ENCODE measurements at places on chromosomes 3 and 15.

DNA sequence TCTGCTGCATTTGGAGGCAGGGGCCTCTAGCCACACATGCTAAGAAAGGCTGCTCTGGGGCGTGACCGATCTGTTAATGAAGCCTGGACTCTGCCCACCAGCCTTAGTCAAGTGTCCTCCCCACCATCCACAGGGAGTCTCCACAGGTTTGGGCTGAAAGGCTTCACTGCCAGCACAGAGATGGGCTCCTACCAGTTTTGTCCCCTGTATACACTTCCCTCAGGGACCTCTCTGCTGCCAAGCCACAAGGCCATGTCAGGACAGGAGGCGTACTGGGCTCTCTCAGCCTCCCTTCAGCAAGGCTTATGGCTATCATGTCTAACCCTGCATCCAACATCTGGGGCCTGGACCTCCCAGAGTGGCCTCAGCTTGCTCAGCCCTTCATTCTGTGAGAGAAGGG, 23.5 kb downstream of the KIF9 start:
- no peak for DNase-seq

DNA sequence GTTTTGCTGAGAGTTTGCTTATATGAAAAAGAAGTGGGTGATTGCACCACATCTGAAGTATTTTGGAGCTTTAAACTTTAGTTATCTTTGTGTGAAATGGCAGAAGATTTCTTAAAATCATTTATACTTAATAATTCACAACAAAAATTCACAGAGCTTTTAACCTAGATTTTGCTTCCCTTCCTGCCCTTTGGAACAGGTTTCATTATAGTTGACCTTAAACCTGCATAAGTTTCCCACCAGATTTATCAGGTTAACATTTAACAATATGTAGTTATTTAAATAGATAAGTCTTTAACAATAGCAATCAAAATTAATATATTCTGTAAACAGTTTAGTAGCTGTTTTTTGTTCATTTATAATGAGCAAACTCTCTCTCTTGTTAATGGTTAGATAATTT, 30.3 kb downstream of the CADM2 start:
- no peak for DNase-seq

DNA sequence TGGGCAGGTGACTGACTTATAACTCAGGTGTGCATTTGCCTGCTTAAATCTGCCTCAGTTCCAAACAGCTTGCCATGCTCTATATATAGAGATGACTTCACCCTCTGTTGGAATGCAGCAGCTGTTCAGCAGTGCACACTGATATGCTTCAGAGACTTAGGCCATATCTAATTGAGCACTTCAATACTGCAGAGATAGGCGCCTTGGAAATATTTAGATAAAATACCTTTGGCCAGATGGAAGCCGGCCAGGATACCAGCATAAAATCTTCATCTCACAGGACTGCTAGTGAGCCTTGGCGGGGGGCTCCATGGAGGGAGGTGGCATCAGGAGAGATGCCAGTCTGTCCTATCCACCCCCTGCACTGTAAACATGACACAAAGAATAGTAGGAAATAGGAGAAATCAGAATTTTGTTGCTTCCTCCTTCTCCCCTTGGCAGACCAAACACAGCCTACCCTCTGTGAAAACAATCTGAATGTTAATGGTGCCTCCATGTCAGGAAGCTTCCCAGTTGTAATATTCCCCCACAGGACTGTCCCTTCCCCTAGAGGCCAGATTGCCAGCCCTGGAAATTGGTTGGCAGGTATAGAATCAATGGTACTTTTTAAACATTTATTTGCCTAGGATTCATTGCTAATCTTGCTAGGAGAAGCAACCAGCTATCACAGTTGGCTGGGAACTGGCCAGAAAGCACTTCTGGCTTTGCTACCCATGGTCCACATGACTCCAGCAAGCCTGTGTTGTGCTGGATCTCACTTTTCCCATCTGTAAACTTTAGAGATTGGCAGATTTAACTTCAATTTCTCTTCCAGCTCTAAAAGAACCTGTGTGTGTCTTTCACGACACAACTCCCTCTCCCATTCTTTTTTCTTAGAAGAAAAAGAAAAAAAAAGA, 215.5 kb upstream of the KCNMB2 start:
- DNase-seq = peak; percentile 88

DNA sequence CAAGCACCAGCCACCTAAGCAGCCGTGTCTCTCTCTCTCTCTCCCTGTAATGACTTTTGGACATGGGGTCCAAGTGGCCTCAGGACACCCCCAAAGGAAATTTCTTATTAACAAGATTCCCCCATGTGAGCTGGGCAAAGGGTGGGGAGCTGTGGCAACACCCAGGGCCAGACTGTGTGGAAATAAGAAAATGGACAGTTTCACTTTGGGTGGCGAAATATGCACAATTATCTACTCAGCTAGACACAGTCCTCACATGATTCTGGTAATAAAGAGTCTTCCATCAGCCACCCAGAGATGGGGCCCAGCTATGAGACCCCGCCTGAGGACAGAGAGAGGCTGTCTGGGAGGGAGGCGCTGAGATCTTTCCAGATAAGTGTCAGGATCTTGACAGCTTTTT, 96.8 kb upstream of the TPM1 start:
- no peak for DNase-seq

GRCh38 chr15:89785774-89786140, 9.6 kb downstream of the MESP2 start:
- DNase-seq = no peak

GRCh38 chr3:28940530-28940929, 340.3 kb upstream of the RBMS3 start:
- DNase-seq = peak; percentile 3

DNA sequence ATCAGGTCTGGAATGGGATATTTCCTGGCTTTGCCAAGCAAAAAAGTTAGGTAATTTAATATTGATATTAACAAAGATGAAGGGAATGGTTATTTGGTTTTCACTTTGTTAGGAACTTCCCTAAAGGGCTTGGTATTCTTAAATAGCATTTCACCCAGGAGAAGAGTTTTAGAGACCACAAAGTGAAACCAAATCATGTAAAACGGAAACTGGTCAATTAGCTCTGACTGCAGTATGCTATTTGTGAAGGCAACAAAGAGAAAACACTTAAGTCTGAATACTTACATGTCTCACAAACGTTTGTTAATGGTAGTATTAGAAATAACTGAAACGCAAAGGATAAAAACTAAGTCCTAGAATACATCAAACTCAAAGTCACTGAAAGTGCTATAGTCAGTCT, 32.4 kb upstream of the SETMAR start:
- DNase-seq = no peak

DNA sequence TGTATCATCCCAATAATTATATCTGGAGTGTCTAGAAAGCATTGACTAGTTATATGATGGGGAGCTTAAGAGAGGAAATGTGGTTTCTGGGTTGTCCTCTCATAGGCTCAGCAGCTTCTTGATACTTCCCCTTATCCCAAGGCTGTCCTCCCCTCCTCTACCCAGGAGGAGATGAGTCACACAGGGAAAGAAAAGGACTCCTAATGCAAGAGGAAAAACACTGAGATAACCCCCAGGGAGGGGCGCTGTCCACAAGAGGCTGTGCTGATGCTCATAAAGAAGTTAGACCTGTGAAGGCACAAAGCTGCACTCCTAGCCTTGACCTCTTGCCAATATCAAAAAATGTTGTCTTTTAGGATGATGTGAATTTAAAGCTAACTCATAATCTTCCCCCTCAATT, 28.8 kb upstream of the GYG1 start:
- no peak for DNase-seq

DNA sequence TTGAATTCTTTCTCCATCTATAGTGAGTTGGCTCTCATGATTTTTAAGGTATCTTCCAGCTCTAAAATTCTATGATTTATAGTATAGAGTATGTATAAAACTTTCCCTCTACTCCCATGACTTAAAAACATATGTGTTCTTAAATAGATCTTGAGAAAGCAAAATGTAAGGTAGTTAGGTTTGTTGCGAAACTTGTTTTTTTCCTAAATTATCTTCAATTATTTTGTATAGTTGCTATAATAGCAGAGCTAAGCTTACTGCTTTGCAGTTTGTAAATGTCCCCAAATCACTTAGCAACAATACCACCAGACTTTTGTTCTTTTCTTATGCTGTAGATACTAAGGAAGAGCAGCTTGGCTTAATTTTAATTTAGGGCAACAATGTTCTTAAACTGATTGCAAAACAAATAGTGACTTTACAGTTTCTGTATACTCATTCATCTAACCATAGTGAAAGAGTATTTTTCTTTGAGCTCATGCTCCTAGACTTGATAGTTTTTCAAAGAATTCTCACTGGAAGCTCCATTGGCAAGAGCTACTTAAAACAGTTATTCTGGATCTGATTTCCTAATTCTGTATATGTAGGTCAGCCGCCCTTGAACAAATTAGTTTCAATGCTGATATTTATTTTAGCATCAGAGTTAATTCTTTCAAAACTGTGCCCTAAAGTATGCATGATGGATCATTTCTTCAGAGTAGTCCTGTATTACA, 61.2 kb downstream of the LYSMD4 start:
- DNase-seq = no peak

- DNase-seq = no peak
Observed at GRCh38 chr3:25380222-25380739, 47.8 kb upstream of the RARB start.

- no peak for DNase-seq
Observed at GRCh38 chr3:157330206-157330605, 106.4 kb upstream of the PTX3 start.

DNA sequence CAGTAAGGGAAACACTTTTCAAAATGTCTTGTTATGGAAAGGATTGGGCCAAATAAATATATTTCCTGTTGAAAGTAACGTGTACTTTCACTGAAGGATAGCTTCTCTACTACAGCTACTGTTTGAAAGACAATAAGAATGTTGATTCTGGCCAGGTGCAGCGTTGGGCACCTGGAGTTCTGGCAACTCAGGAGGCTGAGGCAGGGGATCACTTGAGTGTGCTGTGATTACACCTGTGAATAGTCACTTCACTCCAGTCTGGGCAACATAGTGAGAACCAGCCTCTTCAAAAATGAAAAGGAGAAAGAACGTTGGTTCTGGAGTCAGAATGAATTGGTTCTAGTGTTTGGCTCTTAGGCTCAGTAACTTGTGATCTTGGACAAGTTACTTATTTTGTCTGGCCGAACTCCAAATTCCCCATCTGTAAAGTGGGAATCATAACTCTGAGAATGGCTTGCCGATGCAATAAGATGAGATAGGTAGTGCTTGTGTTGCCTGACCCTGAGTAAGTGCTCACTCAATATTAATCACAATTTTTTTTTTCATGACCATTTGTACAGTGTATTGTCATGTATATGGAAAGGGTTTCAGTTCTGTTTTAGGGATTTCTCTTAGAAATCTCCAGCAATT, 310.8 kb downstream of the PTPRG start:
- DNase-seq = peak; percentile 38

- no peak for DNase-seq
Observed at GRCh38 chr3:45145681-45146614, at the start of gene CDCP1. Gene CDCP1 (minus strand): TSS chr3:45146378. CDS start chr3:45146287, 91 bp downstream.

DNA sequence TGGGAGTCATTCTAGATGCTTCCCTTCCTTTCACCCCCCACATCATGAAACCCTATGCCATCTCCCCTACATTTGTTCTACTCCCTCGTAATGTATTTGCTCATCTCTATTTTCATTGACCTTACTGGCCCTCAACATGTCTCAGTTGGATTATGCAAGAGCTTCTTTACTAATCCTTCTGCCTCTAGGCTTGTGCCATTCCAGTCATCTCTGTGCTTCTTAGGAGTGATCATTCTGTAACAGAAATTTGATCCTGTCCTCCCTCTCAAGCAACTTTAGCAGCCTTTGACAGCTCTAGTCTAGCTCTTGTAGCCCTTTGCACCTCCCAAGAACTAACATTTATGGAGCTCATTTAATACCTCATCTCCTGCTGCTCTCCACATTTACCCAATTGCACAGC, 64.7 kb downstream of the ISL2 start:
- no peak for DNase-seq

Measured in NCI-H446 treated with DMSO at 0.1 percent for 48 hours (cell line).